Right forelimb (tissue), 1 donor: ENCODE measurements at places on chromosomes 4 and X.

DNA sequence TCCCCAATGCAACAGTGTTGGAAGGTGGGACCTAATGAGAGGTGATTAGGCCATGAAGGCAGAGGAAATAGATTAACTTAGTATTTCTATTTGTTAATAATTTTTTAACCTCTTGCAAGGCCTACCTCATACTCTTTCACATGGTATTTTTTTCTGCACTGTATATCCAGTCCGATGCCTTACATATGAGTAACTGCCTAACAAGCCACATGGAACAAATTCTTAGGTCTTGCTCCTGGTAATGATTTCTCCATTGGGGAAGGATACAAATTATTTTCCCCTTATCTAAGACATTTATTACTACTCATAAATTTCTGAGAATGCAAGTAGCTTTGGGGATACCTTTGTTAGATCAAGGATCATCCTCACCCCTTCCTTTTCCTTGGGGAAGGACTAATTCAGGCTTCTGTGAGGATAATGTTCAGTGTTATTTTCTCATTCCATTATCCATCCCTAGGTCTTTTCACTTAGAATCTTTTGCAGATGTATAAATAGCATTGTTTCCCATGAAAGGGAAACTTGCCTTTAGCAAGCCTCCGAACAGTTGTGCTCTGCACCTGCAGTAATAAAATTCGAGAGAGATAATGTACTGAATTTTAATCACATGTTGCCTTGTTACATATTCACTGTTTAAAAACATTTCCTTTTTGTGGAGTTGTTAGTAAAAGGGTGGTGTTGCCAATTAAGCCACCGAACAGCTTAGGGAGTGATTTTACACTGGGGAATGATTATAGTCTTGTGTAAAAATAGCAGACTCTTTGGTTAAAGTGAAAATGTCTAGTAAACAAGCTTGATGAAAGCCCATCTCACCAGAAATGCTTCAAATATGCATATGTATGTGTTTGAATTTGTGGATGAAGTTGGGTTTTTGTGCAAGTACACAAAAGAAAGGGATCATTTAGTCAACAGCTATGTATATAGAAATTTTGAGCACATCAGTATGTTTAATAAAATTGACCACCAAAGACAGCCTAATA is 89.9 kb downstream of the CFAP299 start:
- DNase-seq: no peak

GRCh38 chr4:151921811-151922210 is 161.0 kb upstream of the GATB start:
- no peak for DNase-seq

- DNase-seq: no peak
These were observed 8.0 kb upstream of the ANXA3 start for GRCh38 chr4:78543424-78544125.

DNA sequence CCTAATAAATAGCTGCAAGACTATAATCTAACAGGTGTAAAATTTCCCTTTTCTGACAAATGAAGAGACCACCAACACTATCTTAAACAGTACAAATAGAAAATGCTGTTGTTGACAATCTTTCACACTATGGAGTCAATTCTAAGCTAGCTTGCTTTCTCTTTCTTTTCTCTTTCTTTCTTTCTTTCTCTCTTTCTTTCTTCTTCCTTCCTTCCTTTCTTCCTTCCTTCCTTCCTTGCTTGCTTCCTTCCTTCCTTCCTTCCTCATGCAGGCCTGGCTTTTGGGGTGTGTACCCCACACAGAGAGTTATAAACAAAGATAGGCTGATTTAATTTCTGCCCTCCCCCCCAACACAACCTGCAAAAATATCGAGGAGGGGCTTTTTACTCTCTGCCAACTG is 8.1 kb upstream of the ARX start:
- DNase-seq: no peak
